ENCODE measurements at places on chromosomes 1 and 21.

DNA sequence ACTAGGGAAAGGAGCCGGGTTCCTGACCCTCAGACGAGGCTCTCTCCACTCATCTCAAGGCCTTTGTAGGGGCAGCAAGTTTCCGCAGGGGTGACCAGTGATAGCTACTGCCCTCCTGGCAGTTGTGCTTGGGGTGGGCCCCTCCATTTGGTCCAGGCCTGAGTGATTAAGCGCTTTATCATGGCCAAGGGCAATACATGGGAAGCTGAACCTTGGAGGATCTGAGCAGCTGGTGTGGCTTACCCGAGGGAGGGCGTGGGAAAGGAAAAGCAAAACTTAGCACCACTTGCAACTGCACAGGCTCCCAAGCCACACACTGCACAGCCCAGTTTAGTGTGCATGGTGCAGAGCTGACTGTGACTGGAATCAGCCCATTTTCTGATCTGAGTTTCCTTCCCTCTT lies 47.8 kb downstream of the GADD45A start:
- DNase-seq, result no peak

- no peak for DNase-seq
These were observed 493.7 kb upstream of the ZP4 start for GRCh38 chr1:238384381-238384780.

DNA sequence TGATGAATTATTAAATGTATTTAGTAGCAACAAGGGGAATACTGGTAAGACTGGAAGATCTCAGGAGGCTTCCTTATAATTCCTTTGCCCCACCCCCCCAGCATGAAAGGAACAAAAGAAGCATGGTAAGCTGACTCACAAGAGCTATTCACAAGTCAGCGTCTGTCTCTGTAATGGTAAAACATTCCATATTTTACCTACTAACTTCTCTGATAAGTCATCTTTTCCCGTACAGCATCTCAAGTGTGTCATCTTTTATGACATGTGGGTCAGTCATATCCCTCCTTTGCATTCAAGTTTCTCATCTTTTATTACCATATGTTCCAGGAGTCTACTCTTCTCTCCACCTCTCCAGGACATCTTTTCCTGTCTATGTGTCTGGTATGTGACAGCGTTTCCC lies 241.3 kb downstream of the PLA2G4A start:
- DNase-seq, result no peak

GRCh38 chr1:220550811-220551399 lies 23.0 kb downstream of the MARK1 start:
- DNase-seq, result no peak

- DNase-seq, result no peak
These were observed 8.3 kb upstream of the AIM2 start for GRCh38 chr1:159084867-159085266.

GRCh38 chr1:12654657-12655056 lies 10.8 kb downstream of the AADACL4 start:
- no peak for DNase-seq

GRCh38 chr1:201119206-201120197 lies 7.3 kb upstream of the CACNA1S start:
- DNase-seq, result no peak

DNA sequence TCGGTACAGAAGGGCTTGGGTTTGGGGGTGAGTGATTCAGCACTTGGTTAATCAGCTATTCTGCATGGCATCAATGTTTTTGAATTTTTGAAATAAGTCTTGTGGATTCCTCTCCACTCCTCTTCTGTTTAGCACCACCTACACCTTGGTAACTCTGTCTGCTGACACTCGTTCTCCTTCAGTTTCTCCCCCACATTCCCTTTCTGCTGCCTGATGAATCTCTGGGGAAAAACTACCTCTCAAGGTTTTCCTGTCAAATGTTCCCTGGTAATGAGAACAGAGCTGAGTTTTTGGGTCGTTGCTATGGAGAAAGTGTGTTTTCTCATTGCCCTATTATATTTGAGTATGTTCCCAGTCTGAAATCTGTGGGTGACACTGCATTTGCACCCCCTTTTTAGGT lies 108.2 kb downstream of the GABPA start:
- DNase-seq, result no peak

- no peak for DNase-seq
These were observed 34.2 kb downstream of the ZNF496 start for GRCh38 chr1:247297263-247298123.

- DNase-seq, result no peak
These were observed 111.2 kb downstream of the SPAG17 start for GRCh38 chr1:118073648-118074435.

DNA sequence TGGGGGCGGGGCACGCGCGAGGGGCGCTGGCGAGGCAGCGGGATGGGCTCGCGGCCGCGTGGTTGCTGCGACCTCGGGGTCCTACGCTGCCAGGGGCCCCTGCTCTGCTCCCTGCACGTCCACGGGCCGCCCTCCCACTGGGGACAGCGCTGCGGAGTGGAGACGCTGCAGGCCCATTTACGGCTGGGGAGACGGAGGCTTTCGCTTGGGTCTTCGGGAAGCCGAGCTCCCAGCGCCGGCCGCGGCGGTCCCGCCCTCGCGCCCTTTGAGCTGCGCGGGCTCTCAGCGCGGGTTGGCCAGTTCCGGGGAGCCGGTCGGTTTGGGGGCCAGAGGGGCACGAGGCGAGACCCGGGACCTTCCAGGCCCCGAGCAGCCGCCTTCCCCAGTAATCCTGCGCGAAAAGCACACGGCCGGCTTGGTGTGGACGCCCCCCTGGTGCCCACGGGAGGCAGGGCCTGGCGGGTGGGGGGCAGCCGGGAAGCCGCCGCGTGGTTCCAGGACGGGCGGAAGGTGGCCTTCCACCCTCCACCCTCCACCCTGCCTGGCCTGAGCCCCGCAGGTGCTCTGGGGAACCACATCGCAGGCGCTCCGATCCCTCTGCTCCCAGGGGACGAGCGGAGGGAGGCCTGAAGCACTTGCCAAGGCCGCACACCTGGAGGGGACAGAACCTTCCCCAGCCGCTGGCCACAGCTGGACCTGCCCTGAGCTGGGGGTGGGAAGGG lies 570 bp upstream of the PEX10 start:
- DNase-seq, result peak; percentile 53

GRCh38 chr1:153441238-153441755 lies 19.2 kb downstream of the S100A7 start:
- peak; percentile 83 for DNase-seq

DNA sequence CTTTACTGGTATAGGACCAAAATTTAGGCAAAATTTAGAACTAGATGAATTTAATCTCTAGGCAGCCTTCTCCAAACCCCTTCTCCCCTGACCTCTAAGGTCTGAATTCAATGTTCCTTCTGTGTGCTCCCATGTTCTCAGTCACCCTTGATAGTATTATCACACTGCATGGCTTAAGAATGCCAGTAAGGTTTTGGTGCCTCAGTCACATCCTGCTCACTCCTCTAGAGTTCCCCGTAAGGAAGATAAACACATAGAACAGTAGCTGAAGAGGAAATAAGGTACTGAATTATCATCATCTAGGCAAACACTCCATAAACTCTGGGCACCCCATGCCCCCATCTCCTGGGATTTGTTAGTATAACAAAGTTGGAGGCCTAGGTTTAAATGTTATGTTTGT lies 18.2 kb downstream of the PRRX1 start:
- DNase-seq, result no peak

DNA sequence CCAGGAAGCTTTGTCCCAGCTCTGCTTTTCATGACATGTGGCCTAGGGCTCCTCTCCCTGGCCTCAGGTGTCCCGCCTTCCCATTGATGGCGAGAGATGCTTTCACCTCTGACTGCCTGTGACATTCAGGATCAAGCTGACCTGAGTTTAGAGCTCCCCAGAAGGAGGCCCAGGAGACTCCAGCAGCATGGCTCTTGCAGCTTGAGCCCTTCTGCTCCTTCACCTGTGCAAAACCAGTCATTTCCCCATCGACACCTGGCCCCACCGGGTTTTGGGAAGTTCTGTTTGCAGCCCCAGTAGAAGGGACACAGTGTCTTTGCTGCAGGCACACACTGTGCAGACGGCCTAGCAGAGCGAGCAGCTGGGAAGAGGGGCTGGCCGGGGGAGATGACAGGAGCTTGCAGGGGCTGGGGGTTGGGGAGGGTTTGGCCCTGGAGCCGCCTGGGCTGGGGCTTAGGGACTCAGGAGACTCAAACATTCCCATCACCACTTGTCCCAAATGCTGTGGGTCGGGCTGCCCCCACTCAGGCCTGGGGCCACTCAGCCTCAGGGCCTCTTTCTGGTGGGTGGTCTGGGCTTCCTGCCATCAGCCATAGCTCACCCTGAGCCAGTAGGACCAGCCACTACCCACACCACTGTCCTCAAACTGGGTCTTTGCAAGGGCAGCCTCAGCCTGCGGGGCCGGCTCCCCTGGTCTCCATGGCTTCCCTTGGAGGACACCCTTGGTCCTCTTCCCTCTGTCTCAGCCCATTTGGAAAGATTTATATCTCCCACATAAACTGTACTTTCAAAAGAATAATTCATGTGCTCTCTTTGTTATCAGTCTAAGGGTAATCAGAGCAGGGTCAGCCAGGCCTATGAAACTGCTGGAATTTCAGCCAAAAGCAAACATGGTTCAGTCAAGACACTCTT lies 3.8 kb upstream of the EDN2 start:
- no peak for DNase-seq

- peak; percentile 81 for DNase-seq
These were observed at the start of gene VAV3 for GRCh38 chr1:107965110-107965991. Gene VAV3, minus strand, starts transcription at chr1:107965180. Its CDS starts 311 bp downstream, at chr1:107964869.

GRCh38 chr1:26690157-26690556 lies 5.7 kb upstream of the ARID1A start:
- no peak for DNase-seq

DNA sequence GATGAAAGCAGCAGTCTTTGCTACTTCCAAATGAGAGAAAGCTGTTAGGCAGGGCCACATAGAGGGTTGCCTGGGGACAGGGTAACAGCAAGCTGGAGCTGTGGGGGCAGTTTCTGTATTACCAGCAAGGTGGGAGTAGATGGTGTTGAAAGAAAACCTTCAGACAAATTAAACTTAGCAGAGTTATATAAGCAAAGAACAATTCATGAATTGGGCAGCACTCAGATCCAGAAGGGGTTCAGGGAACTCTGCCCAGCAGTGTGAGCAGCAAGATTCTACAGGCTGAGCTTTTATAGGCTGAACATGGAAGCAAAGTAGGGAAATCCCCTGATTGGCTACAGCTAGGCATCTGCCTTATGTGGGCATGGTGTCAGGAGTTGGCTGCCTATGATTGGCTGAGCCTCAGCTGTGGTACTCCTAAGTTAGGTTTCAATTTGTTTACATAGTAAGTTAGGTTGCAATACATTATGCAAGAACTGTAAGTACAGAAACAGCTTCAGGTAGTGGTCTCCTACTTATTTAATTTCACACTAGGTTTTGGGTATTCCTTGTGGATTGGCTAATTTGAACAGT lies 64.1 kb upstream of the TMPRSS2 start:
- no peak for DNase-seq

DNA sequence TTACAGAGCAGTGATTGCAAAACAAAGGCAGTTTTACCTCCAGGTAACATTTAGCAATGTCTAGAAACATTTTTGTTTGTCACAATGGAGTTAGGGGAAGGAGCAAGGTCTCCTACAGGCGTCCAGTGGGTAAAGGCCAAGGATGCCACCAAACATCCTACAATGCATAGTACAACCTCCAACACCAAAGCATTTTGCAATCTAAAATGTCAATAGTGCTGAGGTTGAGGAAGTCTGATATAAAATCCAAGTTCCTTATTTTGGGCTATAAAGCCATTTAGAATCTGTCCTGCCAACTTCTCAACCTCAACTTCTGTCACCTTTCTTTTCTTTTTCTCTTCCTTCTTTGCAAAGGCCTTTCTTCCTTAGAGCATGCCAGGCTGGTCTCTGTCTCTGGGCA lies 111.2 kb downstream of the FASLG start:
- no peak for DNase-seq

GRCh38 chr1:230274254-230274653 lies 151.9 kb downstream of the PGBD5 start:
- no peak for DNase-seq

- DNase-seq, result no peak
These were observed 17.7 kb downstream of the CNTN2 start for GRCh38 chr1:205060746-205061145.

- DNase-seq, result no peak
These were observed 2.0 kb upstream of the CAMTA1 start for GRCh38 chr1:6783221-6783620.

DNA sequence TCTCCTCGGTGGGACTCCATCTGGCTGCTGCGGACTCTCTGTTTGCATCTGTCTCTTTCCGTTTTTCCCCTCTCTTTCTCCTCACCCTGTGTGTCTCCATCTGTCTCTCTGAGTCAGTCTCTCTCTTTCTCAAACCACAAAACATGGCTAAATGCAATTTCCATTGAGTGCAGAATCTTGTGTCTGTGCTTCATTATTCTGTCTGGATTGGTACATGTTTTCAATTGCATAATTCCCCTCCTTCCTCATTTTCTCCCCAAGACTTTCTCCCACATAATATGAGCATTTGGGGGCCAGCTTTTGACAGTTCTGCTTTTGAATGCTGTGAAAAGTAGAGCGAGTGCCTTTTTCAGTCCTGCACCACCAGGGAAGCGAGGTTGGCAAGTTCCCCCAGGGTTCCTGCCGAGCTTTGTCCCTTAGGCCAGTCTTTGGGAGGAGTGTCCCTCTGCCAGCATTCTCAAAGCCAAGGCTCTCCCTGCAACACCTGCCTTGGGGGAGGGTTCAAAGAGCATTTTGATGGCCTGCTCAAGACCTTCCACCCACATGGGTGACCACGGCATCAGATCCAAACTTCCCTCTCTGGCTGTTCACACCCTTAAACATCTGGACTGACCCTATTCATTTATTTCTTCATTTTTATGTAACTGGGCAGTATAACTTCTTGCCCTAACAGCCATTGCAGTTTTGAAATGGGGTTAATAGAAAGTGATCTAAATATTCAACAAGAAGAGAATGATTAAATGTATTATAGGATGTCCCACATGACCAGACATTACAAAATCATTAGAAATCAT lies 32.8 kb upstream of the SCMH1 start:
- DNase-seq, result no peak

GRCh38 chr1:30460661-30461060 lies 262.7 kb downstream of the MATN1 start:
- DNase-seq, result no peak

DNA sequence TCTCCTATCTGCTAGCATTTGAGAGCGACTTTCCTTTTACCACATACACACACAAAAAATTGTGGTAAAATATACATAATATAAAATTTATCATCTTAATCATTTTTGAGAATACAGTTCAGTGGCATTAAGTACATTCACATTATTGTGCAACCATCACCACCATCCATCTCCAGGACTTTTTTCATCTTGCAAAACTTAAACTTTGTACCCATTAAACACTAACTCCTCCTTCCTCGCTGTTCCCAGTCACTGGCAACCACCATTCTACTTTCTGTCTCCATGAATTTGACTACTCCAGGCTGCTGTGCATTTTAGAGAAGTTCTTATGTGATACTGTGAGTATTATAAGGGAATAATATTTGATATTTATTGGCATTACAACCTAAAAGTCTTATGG lies 181.3 kb downstream of the C1orf21 start:
- no peak for DNase-seq

GRCh38 chr1:171881442-171881841 lies 40.1 kb downstream of the DNM3 start:
- DNase-seq, result no peak
